ENCODE measurements at places on chromosomes 16 and 17.

GRCh38 chr17:56985371-56986162 lies 7.6 kb downstream of the SCPEP1 start:
- DNase-seq, result no peak

GRCh38 chr16:24974859-24975258 lies 40.3 kb downstream of the ARHGAP17 start:
- DNase-seq, result no peak

- peak; percentile 31 for DNase-seq
These were observed 45.3 kb downstream of the REXO5 start for GRCh38 chr16:20851601-20852000.

DNA sequence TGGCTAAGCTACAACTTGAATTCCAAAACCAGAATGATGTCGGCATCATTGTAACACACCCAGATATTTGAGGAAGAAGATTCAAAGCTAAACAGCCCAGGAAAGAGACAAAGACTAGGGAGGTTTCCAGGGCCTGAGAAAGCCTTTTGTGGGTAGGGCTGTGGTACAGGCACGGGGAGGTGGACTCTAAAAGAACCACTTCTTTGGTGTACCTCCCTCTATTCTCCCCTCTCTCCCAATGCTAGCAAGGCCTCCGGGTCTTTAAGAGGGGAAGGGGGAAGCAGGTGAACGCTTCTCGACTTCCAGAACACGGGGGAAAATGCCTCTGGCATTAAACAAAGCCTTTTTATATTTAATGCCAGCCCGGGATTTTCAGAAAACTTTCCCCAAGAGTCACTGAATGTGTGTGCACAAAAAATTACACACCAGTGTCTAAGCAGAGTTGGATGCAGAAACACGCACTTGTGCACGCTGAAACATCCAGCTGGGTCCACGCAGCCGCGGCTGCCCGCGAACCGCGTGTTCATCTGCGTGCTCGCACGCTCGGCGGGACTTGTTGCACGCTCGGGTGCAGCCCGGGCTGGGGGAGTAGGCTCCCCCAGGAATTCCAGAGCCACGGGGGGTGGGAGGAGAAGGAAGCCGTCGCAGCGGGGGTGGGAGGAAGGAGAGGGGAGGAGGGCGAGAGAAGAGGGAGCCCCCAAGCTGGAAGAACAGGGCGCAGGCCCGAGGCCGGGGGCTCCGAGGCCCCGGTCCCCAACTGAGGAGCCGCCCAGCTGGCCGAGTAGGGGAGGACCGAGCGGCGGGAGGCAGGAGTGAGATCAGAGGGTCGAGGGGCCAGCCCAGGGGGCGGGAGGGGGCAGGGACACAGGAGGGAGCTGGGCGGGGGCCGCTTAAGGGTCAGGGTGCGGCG lies 20.1 kb upstream of the ZNF423 start:
- DNase-seq, result no peak

DNA sequence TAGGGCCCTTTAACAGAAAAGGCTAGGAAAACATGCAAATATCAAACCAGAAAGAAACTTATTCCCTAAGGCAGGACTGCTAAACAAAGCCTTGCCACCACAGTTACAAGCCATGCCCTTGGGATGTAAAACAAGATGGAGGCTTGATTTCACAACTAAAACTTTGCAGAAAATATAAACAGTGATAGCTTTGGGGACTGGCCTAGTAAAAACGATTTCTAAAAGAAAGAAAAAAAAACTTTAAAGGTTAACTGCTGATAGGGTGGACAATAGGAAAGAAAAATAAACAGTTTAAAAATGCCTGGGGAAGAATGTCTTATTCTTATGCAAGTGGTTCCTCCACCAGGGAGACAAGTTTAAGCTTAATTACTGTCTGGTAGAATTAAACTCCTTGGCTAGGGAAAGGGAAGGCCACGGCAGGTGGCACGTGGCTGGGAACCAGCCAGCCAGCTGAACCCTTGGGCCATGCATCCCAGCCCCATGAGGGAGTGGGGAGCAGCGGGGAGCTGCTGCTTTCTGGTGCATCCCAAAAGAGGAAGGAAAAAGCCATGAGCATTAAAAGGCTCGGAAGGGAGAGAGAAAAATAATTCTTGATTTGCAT lies 10.7 kb upstream of the TMC5 start:
- no peak for DNase-seq

DNA sequence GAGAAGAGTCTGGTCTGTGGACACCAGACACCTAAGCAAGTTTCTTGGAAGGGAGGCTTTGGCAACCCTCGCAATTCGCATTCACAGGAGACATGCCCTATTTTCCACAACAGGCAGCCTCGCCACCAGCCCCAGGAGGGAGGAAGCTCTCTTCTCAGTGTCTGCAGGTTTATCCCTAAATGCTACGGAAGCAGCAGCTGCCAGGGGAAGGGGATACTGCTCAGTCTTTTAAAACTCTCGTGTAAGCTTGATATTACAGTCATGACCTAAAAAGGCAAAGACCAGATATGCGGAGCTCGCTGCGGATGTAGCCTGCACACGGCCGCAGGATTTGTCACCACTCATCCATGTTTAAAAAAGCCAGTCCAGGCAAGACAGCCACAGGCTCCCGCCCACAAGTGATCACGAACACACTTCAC lies 159.2 kb upstream of the RPH3AL start:
- peak; percentile 37 for DNase-seq

GRCh38 chr16:49463529-49463928 lies 89.9 kb downstream of the C16orf78 start:
- DNase-seq, result no peak

DNA sequence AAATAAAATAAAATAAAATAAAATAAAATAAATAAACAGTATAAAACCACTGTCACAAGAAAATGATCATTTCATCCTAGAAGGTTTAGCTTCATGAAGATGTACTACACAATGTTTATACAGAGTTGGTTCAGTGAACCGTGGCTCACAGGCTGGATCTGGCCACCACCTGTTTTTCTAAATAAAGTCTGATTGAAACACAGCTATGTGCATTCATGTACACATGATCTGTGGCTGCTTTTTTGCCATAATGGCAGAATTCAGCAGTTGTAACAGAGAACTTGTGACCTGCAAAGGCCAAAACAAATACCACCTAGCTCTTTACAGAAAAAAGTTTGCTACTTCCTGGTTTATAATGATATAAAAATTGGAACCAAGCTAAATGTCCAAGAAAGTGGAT lies 12.6 kb upstream of the RPRML start:
- no peak for DNase-seq

GRCh38 chr17:42347198-42347597 lies 41.0 kb downstream of the STAT3 start:
- no peak for DNase-seq

DNA sequence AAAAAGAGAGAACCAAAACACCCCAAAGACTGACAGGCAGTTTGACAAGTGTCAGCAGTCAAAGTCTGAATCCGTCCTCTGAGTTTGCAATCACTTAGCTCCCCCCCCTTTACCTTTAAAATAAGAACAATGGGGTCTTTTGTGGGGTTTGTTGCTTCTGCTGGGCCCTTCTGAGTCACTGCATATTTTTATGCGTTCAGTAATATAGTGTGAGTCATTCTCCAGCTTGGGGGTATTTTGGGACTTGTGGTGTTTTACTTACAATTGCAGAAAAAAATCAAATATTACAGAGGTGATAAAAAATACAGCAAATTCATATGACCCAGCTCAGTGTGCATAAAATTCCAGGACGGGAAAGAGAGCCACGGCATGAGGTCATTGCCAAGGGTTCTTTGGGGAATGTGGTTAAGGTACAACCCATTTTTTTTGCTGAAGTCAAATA lies 120.1 kb downstream of the CYLD start:
- DNase-seq, result peak; percentile 58

- no peak for DNase-seq
These were observed at the start of gene TNK1 for GRCh38 chr17:7380855-7381683. Gene TNK1, plus strand, starts transcription at chr17:7381089. Its CDS starts 1,838 bp downstream, at chr17:7382927.

GRCh38 chr16:87611456-87611855 lies 9.1 kb downstream of the JPH3 start:
- no peak for DNase-seq

- DNase-seq, result no peak
These were observed 221.4 kb upstream of the MAF start for GRCh38 chr16:79821911-79822310.

DNA sequence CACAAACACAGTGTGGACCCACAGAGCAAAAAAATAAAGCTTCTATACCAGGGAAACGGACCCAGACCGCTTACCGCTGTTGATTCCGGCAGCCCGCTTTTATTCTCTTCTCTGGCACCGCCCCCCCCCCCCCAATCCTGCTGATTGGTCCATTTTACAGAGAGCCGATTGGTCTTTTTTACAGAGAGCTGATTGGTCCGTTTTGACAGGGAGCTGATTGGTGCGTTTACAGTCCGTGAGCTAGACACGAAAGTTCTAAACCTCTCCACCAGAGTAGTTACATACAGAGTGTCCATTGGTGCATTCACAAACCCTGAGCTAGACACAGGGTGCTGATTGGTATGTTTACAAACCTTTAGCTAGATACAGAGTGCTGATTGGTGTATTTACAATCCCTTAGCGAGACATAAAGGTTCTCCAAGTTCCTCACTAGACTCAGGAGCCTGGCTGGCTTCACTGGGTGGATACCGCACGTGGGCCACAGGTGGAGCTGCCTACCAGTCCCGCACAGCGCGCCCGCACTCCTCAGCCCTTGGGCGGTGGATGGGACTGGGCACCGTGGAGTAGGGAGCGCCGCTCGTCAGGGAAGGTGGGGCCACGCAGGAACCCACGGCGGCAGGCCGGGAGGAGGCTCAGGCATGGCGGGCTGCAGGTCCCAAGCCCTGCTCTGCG lies 92.4 kb downstream of the HAPSTR1 start:
- DNase-seq, result no peak

Measured in H54 (cell line).